Keratinocyte (primary cell): ENCODE measurements at places on chromosomes 12 and 14.

DNA sequence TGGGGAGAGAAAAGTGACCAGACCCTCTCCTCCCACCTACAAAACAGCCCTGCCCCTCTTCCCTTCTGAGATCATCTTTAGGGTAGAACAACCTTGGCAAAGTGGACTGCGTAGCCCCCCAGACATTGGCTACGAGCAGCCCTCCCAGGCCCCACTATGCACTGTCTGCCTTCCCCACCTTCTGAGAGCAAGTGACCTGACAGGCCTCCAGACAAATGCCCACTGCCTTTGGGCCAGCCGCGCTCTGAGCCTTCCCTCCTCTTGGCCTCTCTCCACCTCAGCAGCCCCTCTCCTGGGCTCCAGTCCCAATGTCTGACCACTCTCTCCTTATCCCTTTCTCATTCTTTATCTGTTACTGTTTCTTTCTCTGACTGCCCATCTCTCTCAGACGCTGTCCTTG lies 46.5 kb upstream of the CCND2 start:
- DNase-seq: no peak

DNA sequence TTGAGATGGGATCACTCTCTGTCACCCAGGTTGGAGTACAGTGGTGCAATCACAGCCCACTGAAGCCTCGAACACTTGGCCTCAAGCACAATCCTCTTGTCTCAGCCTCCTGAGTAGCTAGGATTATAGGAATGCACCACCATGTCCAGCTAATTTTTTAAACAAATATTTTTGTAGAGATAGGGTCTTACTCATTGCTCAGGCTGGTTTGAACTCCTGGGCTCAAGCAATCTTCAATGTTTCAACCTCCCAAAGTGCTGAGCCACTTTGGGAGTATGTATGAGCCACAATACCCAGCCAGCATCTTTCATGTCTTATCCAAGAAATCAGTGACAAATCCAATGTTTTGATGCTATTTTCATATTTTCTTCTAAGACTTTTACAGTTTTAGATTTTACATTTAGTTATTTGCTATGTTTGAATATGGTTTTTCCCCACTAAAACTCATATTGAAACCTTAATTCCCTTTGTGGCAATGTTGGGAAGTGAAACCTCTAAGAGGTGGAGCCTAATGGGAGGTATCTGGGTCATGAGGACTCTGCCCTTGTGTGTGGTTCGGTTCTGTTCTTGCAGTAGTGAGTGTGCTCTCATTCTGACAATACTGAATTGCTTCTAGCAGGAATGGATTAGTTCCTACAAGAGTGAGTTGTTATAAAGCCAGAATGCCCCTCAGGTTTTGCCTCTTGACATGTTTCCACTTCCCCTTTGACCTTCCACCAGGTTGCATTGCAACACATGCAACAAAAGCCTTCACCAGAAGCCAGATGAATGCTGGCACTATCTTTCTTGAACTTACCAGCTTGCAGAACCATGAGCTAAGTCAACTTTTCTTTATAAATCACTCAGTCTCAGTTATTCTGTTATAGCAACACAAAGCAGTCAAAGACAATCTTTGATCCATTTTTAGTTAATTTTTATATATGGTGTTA lies 80.8 kb upstream of the AMIGO2 start:
- no peak for DNase-seq

GRCh38 chr12:6523708-6524107 lies 10.6 kb upstream of the GAPDH start:
- DNase-seq: no peak

DNA sequence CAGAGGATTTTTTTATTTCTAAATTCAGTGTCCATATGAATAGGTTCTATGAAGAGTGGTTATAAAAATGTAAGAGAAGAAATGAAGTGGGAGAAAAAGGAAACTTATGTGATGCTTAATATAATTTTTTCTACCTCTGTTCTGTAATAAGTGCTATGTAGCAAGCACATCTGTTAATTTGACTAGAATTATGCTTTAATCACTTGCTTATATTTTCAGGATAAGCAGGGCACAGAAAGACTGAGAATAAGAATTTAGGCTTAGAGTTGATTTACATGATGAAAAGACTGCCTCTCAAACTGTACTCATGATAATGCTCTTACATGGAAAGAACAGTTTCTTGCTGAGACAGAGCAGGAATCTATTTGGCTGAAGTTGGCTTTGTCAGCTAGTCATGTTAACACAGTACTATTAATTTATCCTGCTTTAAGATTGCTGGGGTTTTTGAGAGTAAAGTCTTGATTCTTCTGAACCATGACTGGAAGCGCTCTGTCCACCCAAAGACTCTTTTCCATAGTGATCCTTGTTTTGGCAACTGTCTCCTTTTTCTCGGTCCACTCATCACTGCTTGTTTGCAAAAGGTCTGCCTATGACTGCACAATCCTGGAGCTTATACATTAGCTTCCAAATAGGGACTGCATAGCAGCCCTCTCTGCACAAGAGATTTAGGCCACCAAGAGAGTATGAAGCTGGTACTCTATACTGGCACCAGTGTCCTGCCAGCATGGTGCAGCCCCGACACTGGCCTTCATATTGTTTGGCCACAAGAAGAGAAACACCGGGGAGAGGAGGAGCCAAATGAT lies 98.8 kb downstream of the AKAP6 start:
- no peak for DNase-seq

GRCh38 chr12:119222222-119222951 lies 43.7 kb downstream of the HSPB8 start:
- no peak for DNase-seq

DNA sequence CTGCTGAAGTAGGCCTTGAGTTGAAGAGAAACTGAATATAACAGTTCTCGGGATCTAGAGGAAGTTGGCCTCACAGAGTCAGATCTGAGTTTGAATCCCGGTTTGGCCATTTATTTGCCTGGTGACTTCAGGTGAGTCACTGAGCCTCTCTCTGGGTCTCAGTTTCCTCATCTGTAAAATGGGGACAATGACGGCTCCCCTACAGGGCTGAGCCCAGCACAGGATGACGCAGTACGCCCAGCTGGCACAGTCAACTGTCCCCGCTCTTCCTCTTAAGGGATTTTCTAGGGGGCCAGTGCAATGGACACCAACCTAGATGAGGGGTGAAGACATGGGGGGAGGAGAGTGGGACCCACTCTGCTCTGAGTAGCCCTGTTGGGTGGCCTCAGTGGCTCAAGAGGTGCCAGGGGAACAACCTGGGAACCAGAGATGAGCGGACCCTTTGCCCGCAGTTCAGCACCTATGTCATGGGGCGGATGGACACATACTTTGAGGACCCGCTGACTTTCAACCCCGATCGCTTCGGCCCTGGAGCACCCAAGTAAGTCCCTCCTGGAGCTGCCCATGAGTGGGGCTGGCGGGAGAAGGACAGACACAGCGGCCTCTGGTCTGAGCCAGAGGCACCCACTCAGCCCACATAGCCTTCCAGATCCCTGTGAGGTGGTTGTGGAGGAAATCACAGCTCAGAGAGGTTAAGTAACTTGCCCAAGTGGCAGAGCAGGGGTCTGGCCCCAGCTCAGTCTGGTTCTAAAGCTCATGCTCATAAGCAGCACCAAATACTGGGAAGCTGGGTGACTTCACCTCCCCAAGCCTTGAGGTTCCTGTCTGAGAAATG lies 41.1 kb downstream of the CYP46A1 start:
- no peak for DNase-seq

DNA sequence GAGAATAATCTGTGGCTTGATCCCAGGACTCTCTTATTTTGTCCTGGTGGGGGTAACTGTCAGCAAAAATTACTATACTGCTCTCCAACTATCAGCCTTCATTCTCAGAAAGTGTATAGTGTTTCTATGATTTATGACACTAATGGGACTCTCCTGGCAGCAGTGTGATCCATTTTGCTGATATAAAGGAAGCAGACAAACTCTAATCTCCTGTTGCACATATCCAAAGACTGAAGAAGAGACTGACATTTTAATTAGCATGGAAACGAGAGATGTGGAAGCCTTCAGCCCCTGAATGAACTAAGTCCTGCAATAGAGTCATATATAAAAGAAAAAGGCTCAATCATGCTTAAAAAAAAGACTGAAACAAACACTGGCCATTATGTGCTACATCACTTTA lies 127.8 kb upstream of the SSTR1 start:
- no peak for DNase-seq

DNA sequence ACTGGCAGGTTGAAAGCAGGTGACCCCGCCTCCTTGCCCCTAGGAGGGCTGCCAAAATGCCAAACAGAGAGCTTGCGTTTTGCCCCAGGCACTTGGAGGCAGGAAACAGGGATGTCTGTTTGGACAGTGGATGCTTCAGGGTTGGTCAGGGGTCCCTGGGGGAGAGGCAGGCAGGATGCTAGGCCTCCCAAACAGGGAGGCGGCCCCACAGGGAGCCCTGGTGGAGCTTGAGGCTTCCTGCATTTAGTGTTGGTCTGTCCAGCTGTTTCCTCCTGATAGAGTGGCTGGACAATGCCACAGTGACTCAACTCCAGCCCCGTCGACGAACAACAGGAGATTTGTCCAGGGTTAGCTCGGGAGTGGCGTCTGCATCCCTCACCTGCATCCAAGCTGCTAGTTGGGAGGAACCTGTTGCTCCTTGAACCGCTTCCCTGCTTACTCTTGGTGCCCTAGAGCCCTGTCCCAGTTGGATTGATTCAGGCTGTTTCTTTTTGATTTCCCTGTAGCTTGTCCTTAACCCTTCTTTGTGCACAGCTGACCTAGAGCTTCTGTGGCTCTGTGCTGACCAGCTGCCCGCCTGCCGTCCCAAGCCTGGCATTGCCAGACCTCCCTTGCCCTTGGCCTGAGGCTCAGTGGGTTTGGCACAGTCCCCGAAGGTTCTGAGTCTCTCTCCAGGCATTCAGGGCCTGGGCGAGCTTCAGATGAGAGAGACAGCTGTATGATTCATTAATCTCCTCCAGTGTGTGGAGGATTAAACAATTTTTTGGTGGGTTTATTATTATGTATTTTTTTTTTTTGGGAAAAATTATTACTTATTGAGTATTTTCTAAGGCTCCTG lies 45.9 kb downstream of the TSPAN9 start:
- no peak for DNase-seq

DNA sequence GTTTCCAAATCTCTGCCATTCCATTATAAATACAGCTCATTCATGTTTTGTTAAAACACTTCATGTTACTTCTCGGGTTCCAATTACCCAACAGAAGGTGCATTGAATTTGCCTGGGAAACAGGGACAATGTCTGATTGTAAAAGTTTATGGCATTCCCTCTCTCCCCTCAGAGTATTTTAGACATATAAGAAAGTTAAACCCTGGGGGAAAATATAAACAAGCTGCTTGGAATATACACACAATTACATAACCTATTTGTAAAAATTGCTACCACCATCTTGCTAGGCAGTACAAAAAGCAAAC lies 60.0 kb downstream of the BTG1 start:
- no peak for DNase-seq

DNA sequence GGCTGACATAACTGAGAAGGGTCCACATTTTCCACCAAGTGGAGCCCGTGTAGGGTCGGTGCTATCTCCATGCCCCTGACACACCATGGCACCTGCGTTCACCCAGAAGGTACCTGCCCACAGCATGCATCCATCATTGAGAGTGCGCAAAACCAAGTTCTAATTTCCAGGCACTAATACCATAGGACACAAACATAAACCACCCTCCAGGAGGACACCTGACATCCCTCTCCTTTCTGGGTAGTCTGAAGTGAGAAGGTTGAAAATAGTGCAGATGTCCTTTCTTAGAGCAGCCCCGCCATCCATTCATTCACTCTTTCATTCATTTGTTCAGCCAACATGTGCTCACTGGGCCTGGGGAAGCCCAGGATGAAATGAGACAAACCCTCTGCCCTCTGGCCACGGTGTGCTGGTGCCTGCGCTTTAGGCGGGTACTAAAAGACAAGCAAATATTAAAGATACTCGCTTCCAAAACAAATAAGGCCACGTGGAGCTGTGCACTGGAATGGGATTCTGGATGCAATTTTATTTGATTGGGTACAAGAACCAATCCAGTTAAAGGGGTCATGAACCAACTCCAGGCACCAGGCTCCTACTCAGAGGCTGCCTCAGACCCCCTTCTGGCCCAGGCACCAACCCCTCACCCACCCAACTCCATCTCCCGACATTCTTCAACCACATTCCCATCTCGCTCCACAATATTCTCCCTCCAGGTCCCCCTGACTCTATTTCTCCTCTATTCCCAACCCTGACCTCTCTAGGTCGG lies 1.2 kb downstream of the TTC7B start:
- DNase-seq: no peak

GRCh38 chr14:21299562-21300130 lies 19.8 kb downstream of the RPGRIP1 start:
- no peak for DNase-seq

GRCh38 chr14:51367600-51367931 lies 127.5 kb downstream of the TMX1 start:
- DNase-seq: peak; percentile 61

GRCh38 chr12:7068240-7068993 lies 7.9 kb downstream of the C1S start:
- no peak for DNase-seq

DNA sequence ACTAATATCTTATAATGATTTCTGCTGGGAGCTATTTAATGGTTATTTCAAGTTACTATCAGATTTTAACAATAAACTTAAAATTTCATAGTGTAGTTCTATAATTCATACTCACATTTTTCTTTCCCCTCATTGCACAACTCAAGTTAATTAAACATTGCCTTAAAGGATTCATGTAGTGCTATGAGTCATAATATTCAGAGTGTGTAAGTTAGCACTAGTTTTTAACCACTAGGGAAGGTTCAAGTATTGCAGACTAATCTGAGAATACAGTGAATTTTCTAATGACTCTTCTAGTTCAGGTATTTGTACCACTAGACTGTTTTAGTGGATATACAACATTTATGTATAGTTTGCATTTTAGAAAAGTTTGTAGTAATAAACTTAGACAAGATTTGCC lies 49.9 kb downstream of the FOXA1 start:
- no peak for DNase-seq

DNA sequence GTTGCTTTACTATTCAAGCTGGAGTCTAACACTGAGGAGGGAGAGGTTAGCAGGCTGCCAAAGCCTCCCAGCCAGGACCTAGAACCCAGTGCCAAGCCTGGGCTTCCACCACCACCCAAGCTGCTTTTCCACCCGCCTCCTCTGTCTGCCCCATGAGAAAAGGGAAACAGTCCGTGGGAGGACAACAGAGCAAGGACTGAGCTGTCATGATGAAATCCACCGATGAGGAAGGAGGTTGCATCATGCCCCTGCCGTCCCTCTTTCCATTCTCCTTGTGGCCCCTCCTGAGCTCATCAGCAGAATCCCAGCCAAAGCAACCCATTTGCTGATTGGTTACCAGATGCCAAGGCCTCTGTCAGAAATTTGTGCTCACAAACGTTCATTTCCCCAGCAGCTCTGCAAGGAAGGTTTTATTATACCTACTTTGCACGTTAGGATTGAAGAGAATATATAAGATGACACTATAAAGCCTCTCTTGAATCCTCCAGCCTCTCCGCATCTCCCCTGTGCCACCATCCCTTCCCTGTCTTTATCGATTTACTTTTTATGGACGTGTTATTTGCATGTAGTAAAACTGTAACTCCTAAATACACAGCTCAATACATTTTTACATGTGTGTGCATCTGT lies 6.3 kb upstream of the SERPINA1 start:
- no peak for DNase-seq

- DNase-seq: no peak
These were observed 9.2 kb upstream of the HSP90AA1 start for GRCh38 chr14:102095871-102096568.

GRCh38 chr12:104716172-104716571 lies 241.9 kb downstream of the SLC41A2 start:
- DNase-seq: no peak
